ENCODE measurements at places on chromosomes 11 and 22. TPM values are rescaled to one million over a fixed set of nuclear protein-coding genes. Genes with fewer than 3 reads are reported as not detected.

MMP12 gene
- not detected for total RNA-seq

CARD16 gene
- 5.2 TPM for total RNA-seq

DNA sequence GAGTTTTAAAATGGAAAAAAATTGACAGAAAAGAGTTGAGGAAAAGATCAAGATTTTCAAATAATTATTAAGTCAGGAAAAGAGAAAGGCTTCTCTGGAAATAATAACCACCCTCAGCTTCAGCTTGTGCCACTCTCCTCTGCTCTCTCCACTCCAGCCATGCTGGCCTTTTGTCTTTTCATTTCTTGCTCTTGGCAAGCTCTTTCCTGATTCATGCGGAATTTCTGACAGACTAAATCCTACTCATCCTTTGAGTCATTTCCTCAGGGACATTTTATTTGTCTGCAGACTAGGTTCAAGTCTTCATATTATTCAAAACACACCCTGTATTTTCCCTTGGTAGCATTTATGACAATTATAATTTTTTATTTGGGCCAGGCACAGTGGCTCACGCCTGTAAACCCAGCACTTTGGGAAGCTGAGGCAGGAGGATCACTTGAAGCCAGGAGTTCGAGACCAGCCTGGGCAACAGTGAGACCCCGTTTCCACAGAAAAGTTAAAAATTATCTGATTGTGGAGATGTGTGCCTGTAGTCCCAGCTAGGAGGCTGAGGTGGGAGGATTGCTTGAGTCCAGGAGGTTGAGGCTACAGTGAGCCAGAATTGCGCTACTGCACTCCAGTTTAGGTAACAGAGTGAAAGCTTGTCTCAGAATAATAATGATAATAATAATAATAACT lies 7.8 kb upstream of the P4HA3 start:
- H3K27ac ChIP-seq: no peak overlapping the region
- peaks cover 21% of the 10 kb centered on the region for H3K27me3 ChIP-seq
- DNase-seq: no peak
- H3K36me3 ChIP-seq: peaks cover 8% of the 10 kb centered on the region
- H3K4me1 ChIP-seq: no peaks in the 10 kb centered on the region

- no peaks in the 10 kb centered on the region for H3K36me3 ChIP-seq
- H3K27ac ChIP-seq: no peak overlapping the region
- no peak overlapping the region for H3K4me3 ChIP-seq
- no peaks in the 10 kb centered on the region for H3K4me1 ChIP-seq
- no peak for DNase-seq
- H3K27me3 ChIP-seq: no peaks in the 10 kb centered on the region
These were observed 157.6 kb upstream of the BLID start for GRCh38 chr11:122273476-122274191.

DNA sequence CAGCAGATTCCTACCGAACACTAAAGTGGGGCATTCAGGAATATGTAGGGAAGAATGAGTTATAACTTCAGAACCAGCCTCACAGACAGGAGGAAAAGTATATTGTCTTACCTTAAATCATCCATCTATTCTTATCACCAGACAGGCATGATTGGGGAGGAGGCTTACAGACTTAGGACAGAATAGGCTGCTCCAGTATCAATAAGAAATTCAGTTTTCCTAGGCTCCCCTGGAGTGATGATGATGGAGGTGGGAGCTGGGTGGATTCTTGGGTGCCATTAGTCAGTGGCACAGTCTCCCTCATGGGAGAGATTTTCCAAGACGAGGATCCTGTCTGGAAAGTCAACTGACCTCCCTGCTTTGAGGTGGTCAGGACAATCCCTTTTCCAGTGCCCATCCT lies 225.0 kb downstream of the AASDHPPT start:
- no peaks in the 10 kb centered on the region for H3K27me3 ChIP-seq
- DNase-seq: no peak
- no peaks in the 10 kb centered on the region for H3K4me1 ChIP-seq
- no peak overlapping the region for H3K27ac ChIP-seq
- H3K4me3 ChIP-seq: no peak overlapping the region

Measured in activated T-helper 2 cell treated with anti-CD3 and anti-CD28 coated beads, Interferon-gamma antibody, Interleukin-2, Interleukin-4, amounts not matched to agents 10 μg/mL and 5 μg/mL and 100 μg/mL, durations not matched to agents 14 hours and 24 hours and 36 hours (primary cell).